Upper lobe of left lung (tissue), 6 donors: ENCODE measurements at places on chromosomes 13 and 19.

DNA sequence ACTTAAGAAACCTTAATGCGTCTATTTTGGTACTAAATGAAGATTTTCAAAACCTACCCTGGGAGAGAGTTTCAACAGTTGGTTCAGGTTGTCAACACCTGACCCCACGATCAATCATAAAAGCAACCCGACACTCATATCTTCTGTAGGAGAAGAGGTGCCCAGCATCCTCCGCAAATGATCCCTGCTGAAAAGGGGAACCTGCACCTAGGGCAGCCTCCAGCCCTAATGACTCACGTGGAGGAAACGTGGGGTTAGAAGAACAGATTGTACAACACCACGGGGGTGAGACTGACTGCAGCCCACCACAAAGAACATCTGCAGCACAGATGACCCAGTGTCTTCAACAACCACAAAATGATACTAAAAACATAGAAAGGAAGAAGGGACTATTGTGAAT, 116.3 kb downstream of the RAB20 start:
- no peak overlapping the region for H3K4me3 ChIP-seq
- peaks cover 30% of the 10 kb centered on the region for H3K36me3 ChIP-seq
- no peaks in the 10 kb centered on the region for H3K27me3 ChIP-seq
- no peak for DNase-seq
- H3K27ac ChIP-seq: no peak overlapping the region

DNA sequence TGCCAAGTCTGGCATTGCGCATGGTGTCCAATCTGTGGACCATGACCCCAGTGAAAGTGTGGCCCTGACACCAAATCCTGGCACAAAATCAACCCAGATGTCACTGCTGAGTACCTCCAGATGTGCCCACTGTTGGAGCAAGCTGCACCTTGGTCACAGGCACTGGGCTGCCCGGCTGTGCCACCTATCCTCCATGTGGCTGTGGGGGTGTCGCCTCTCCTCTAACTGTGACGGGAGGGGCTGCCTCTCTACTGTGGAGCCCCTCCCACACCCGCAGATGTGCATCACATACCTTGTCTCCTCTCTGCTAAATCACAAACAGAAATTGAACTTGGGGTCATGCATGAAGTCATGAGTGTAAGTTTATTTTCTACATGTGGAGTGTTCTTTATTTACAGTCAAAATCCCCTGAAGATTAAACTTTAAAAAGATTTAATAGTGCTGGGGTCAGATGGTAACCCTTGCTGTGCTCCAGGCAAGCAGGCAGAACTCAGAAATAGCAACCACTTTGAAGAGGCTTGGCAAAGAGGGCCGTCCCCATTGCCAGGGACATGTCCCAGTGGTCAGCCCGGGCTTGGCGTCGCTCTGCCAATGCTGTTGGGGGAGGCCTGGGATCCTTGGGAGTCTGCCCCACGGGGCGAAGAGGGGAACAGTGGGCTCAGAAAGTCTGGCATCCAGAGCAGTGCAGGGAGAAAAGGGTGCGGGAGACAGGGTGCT, 46.4 kb upstream of the ZNF536 start:
- H3K27me3 ChIP-seq: no peaks in the 10 kb centered on the region
- H3K36me3 ChIP-seq: no peaks in the 10 kb centered on the region

DNA sequence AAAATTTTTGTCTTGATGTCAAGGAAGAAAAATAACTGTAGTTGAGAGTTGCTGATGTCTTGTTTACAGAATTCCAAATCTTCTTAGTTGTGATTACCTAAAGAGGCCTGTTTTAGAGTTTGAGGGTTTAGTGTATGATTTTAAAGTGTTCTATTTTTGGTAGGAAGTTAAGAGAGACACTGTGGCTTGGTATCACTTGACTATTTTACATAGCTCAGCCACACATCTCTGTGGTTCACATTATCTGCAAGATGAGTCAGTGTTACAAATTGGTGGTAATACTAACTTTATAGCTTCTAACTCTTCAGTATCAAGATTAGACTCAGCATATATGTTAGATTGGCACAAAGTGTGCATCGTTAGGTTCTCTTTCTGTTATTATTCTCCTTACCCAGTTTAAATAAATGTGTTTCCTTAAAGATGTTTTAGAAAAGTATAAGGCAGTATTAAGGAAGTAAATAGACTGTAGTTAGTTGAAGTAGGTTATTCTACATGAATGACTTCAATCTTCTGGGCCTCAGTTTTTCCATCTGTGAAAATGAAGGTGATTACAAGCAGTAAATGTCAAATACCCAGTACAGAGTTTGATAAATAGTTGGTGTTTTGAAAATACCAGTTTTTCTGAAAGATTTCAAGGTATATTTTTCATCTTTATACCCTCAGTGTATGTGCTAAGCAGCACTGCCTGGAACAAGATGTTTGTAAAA, 33.4 kb downstream of the COG6 start:
- no peaks in the 10 kb centered on the region for H3K4me1 ChIP-seq
- DNase-seq: no peak
- H3K27me3 ChIP-seq: no peaks in the 10 kb centered on the region
- H3K36me3 ChIP-seq: no peaks in the 10 kb centered on the region

- no peaks in the 10 kb centered on the region for H3K27me3 ChIP-seq
- H3K4me1 ChIP-seq: no peaks in the 10 kb centered on the region
- DNase-seq: no peak
- H3K36me3 ChIP-seq: peaks cover 41% of the 10 kb centered on the region
- H3K4me3 ChIP-seq: no peak overlapping the region
- H3K27ac ChIP-seq: no peak overlapping the region
Observed at GRCh38 chr13:41326661-41327060, 15.6 kb downstream of the NAA16 start.

DNA sequence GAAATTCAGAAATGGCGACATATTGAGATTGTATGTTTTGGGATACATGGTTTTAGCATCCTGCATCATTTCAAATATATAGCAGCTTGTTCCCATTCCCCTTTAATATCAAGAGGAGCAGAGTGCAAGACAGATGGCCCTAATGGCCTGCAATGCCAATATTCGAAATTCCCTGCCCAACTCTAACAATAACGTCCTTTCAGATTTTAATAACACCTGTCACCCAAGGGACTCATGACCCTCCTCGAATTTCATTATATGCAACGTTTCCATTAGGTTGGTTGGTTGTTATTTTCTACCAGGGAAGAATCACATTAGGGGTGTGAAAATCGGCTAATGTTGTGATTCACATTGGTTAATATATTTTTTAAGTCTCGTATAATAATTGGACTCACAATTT, 170.0 kb downstream of the TNFSF13B start:
- H3K27me3 ChIP-seq: no peaks in the 10 kb centered on the region
- H3K27ac ChIP-seq: no peak overlapping the region
- DNase-seq: no peak
- H3K4me3 ChIP-seq: no peak overlapping the region
- H3K36me3 ChIP-seq: no peaks in the 10 kb centered on the region

GRCh38 chr13:93246069-93246468, 19.5 kb downstream of the GPC6 start:
- no peaks in the 10 kb centered on the region for H3K27me3 ChIP-seq
- DNase-seq: no peak
- H3K27ac ChIP-seq: no peak overlapping the region
- no peaks in the 10 kb centered on the region for H3K4me1 ChIP-seq

GRCh38 chr13:48405875-48406274, 7.0 kb downstream of the LPAR6 start:
- H3K27ac ChIP-seq: no peak overlapping the region
- H3K4me3 ChIP-seq: no peak overlapping the region
- H3K4me1 ChIP-seq: peaks cover 32% of the 10 kb centered on the region
- H3K27me3 ChIP-seq: no peaks in the 10 kb centered on the region
- no peak for DNase-seq
- H3K36me3 ChIP-seq: no peaks in the 10 kb centered on the region

GRCh38 chr19:39196860-39197562, at the start of gene NCCRP1:
NCCRP1 (plus strand) TSS chr19:39196964; CDS start chr19:39196983, 19 bp downstream.
- H3K4me3 ChIP-seq: no peak within 1 kb of the TSS
- no peak within 1 kb of the TSS for H3K27ac ChIP-seq
- H3K36me3 ChIP-seq: no peaks in the 10 kb centered on the region
- peak; percentile 83 for DNase-seq
- peaks cover 21% of the 10 kb centered on the region for H3K4me1 ChIP-seq

GRCh38 chr19:58002384-58003173, at the start of gene ZNF606:
ZNF606 (minus strand) TSS chr19:58002820; CDS start chr19:58001319, 1,501 bp downstream.
- DNase-seq: peak; percentile 87
- no peaks in the 10 kb centered on the region for H3K27me3 ChIP-seq
- peak within 1 kb of the TSS; percentile 94 for H3K4me3 ChIP-seq
- H3K36me3 ChIP-seq: peaks cover 53% of the 10 kb centered on the region
- H3K4me1 ChIP-seq: peaks cover 14% of the 10 kb centered on the region

- H3K27ac ChIP-seq: no peak overlapping the region
- H3K4me1 ChIP-seq: no peaks in the 10 kb centered on the region
- H3K27me3 ChIP-seq: no peaks in the 10 kb centered on the region
- DNase-seq: no peak
- no peaks in the 10 kb centered on the region for H3K36me3 ChIP-seq
Observed at GRCh38 chr13:88248393-88248792, 577.2 kb downstream of the SLITRK5 start.

DNA sequence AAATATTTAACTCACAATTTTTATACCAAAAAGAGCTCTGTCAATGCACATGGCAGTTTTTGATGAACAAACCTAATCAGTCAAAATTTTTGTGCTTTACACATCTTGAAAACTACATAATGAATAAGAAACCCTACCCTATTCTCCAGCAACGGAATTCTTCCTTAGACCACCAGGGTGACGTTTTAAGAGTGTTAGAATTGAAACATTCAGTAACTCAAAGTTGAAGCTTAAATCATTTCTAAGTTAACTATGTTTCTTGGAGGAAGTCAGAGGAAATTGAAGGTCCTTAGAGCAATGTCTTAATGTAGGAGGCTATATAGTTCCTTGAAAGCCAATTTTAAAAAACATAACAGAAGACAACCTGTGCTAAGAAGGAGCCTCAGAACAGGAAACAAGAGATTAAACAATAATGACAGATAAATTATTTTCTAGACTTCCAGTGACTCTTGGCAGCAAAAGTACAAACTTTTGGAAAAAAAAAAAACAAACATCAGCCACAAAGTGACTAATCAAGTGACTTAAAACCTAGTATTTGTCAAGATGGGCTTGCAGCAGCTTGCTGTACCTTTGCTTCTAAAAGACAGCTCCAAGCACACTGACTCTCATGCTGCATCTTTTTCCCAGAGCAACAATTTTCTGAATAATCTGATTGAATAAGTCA, 6.2 kb downstream of the SPRY2 start:
- H3K27ac ChIP-seq: no peak overlapping the region
- H3K36me3 ChIP-seq: no peaks in the 10 kb centered on the region
- H3K27me3 ChIP-seq: no peaks in the 10 kb centered on the region
- DNase-seq: no peak
- peaks cover 17% of the 10 kb centered on the region for H3K4me1 ChIP-seq
